ENCODE measurements at places on chromosomes 11 and 22. TPM values are rescaled to one million over a fixed set of nuclear protein-coding genes. Genes with fewer than 3 reads are reported as not detected.
A peak's percentile ranks its signal among the peaks of the same experiment; 100 is the strongest.

Gene EPS8L2
- 115 TPM for total RNA-seq

Gene MMP13
- total RNA-seq, result not detected

Gene IFITM10
- 1.4 TPM for total RNA-seq

Gene EIF3M
- 268 TPM for total RNA-seq

Gene ZBED4
- total RNA-seq, result 10.5 TPM

Gene KLHDC7B
- 0.16 TPM for total RNA-seq

Gene PIH1D2
- 1.3 TPM for total RNA-seq

Gene FXYD2
- total RNA-seq, result 0.66 TPM

DNA sequence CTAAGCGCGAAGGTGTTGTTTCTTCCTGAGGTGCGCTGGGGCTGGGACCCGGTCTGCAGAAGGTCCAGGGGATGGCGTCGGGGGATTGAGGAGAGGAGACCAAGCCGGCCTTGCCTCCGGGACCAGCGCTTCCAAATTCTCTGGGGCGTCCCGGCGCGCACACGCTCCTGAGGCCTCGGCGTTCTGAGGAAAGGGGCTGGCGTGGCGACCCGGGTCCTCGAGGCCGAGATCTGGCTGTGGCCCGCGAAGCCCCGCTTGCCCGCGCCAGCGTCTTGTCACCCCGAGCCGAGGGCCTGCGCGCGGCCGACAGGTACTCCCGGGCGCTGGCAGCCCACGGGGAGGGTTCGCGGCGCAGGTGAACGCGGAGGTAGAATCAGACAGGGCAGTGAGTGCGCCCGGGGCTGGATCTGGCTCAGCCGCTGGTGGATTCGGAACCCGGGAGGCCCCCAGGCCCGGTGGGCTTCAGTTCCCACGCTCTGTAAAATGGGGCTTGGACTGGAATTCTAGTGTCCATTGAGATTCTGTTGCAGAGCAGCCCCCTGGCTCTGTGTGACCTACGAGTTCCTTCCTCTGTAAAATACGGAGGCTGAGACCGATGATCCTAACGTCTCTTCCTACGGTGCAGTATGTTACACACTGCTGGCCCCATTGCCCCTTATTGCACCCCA, 14.7 kb downstream of the SSH3 start:
- no peaks in the 10 kb centered on the region for H3K27me3 ChIP-seq
- H3K36me3 ChIP-seq, result no peaks in the 10 kb centered on the region
- peak overlapping the region; percentile 56 for H3K4me3 ChIP-seq

DNA sequence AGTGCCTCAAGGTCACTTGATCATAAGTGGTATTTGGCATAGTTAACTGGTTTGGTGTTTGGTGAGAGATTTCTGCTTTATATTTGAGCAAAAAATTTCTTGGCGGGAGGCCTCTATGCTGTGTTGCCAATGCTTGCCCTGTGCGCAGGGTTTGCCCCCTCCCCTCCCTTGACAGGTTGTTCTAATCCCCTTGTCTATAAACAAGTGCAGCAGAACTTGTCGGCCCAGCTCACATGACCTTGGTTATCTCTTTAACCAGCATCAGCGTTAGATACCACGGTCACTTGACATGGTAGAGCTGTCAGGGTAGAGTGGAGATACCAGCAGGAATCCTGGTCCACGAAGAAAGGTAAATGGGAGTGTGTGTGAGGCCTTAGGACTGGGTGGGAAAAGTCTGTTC, 35.6 kb downstream of the MARK2 start:
- peak overlapping the region; percentile 66 for H3K27ac ChIP-seq
- no peak overlapping the region for H3K4me3 ChIP-seq
- H3K4me1 ChIP-seq, result peaks cover 39% of the 10 kb centered on the region
- DNase-seq, result no peak

- DNase-seq, result no peak
- H3K4me3 ChIP-seq, result no peak overlapping the region
- peaks cover 11% of the 10 kb centered on the region for H3K36me3 ChIP-seq
Measured at GRCh38 chr11:33747979-33748378, 11.8 kb upstream of the CD59 start.

DNA sequence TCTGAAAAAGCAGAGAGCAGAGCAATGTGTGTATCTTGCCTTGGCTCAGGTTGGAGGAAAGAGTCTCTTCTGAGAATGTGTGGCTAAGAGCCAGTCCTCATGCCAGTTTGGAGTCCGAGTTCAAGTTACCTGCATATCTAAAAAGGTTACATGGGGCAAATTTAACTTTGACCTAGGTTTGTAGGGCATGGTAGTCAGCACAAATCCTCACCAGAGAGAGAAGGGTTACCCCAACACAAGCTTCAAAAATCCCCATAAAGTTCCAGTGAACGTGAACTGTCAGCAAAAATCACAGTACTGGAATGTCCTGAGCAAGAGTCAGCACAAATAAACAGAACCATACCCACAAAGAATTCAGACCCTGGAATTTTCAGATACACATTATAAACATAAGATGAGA, 13.8 kb downstream of the SDHD start:
- no peak overlapping the region for H3K4me3 ChIP-seq
- no peaks in the 10 kb centered on the region for H3K36me3 ChIP-seq
- H3K4me1 ChIP-seq, result no peaks in the 10 kb centered on the region
- H3K27me3 ChIP-seq, result no peaks in the 10 kb centered on the region
- no peak overlapping the region for H3K27ac ChIP-seq

DNA sequence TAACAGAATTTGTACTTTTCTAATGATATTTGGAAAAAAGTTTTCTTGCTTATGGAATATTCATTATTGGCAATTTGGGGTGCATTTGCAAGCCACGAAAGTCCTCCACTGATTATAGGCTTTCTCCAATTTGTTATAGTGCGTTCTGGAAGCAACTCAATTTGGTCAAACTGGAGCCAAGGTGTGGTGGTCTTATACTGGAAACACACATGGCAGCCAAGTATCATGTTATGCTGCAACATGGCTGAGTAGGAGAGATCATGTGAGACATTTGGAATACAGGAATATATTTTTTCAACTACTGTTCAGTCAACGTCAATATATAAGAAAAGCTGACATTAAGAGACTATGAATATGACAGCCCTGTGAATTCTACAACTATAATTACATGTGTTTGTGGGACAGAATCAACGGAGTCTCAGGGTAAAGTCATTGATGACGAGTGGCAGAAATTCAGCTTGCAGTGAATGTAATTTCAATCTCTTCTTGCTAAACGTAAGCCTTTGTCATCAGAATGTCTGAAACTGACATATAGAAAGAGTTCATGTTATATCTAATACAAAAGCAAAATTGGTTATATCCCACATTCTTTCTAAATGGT, 83.8 kb upstream of the FIBIN start:
- H3K4me1 ChIP-seq, result no peaks in the 10 kb centered on the region
- DNase-seq, result no peak
- no peak overlapping the region for H3K27ac ChIP-seq
- no peaks in the 10 kb centered on the region for H3K36me3 ChIP-seq
- H3K4me3 ChIP-seq, result no peak overlapping the region

DNA sequence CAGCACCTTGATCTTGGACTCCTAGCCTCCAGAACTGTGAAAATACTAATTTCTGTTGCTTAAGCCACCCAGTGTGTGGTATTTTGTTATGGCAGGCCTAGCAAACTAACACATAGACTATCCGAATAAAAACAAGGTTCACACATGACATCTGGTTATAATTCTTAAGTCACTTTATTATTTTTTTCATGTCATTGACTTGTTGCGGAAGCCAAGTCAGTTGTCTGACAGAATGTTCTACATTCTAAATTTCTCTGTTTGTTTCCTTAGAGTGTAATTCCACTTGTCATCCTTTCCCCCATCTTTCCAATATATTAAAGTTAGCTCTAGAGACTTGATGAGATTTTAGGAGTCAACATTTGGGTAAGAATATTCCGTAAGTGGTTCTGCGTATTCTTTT, 40.6 kb downstream of the RAB30 start:
- no peak overlapping the region for H3K4me3 ChIP-seq
- H3K27me3 ChIP-seq, result no peaks in the 10 kb centered on the region
- no peak for DNase-seq
- peaks cover 9% of the 10 kb centered on the region for H3K4me1 ChIP-seq

DNA sequence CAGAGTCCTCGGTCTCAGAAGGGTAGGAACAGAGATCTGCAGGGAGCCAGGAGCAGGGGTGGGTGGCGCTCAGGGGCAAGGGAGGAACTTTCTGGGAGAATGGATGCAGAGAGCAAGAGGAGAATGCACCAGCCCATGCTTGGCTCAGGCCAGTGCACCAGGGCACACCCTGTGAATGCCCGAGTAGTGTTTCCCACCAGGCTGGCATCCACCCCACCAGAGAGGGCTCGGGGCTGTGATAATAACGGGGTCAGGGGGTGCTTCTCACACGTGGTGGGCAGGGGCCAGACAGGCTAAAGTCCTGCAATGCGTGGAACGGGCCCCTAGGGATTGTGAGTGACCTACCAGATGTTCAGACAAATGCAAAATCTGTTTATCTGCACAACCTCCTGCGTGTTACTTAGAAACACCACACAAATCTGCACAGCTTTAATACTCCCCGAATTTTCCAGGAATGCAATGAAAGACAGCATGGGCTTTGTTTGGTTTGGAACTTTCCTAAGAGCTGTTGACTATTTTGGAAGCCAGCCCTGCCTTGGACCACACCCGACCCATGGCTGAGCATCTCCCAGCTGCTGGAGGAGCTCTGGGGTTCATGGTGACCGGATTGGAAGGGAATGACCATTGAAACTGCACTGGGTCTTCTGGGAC, 368.3 kb downstream of the SHANK2 start:
- no peak overlapping the region for H3K4me3 ChIP-seq
- no peak overlapping the region for H3K27ac ChIP-seq
- H3K36me3 ChIP-seq, result no peaks in the 10 kb centered on the region
- DNase-seq, result no peak
- H3K4me1 ChIP-seq, result peaks cover 4% of the 10 kb centered on the region

GRCh38 chr22:35521358-35522224, 19.0 kb upstream of the RASD2 start:
- no peaks in the 10 kb centered on the region for H3K4me1 ChIP-seq
- no peaks in the 10 kb centered on the region for H3K36me3 ChIP-seq
- no peak for DNase-seq
- H3K4me3 ChIP-seq, result no peak overlapping the region
- H3K27ac ChIP-seq, result no peak overlapping the region

DNA sequence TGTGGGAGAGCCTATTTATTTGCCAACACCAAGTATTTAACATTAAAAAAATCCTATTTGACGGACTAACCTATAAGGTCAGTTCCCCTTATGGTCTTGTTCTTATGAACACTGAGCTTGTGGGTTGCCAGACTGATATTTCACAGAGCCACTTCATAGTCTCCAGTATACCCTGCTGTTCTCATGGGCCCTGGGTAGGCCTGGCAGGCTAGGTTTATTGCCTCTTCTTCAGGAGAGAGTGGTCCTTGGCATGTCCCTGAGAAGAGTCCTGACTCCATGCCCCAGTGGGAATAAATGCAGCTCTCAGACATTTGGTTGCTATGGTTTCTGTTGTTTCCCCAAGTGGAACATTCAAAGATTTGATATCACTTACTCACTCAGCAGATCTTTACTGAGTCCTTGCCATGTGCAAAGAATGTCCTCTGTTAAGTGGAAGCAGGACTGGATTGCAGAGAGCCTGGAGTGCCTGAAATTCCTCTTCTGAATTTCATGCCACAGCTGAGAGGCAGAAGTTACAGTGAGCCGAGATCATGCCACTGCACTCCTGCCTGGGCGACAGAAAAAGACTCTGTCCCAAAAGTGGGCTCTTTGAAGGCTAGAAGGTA, 15.7 kb downstream of the SLC5A1 start:
- H3K27ac ChIP-seq, result no peak overlapping the region
- H3K4me3 ChIP-seq, result no peak overlapping the region
- H3K27me3 ChIP-seq, result no peaks in the 10 kb centered on the region
- no peaks in the 10 kb centered on the region for H3K4me1 ChIP-seq
- H3K36me3 ChIP-seq, result no peaks in the 10 kb centered on the region
- no peak for DNase-seq

Measured in breast epithelium (tissue), 4 donors.